Activated naive CD4-positive, alpha-beta T cell treated with anti-CD3 and anti-CD28 coated beads for 36 hours (primary cell): ENCODE measurements at places on chromosomes 2 and 18.

GRCh38 chr18:58570360-58571064 is 58.4 kb downstream of the ALPK2 start:
- no peak overlapping the region for H3K27ac ChIP-seq
- no peak overlapping the region for H3K4me3 ChIP-seq
- no peaks in the 10 kb centered on the region for H3K27me3 ChIP-seq
- no peak for DNase-seq

- DNase-seq, result no peak
- H3K27me3 ChIP-seq, result peaks cover 3% of the 10 kb centered on the region
- no peak overlapping the region for H3K27ac ChIP-seq
Observed at GRCh38 chr2:104804148-104804890, 49.6 kb upstream of the POU3F3 start.

- H3K27ac ChIP-seq, result no peak overlapping the region
- H3K4me3 ChIP-seq, result no peak overlapping the region
- DNase-seq, result no peak
- H3K4me1 ChIP-seq, result no peaks in the 10 kb centered on the region
- peaks cover 12% of the 10 kb centered on the region for H3K27me3 ChIP-seq
- H3K36me3 ChIP-seq, result no peaks in the 10 kb centered on the region
Observed at GRCh38 chr2:109680523-109681297, 66.5 kb downstream of the SOWAHC start.

DNA sequence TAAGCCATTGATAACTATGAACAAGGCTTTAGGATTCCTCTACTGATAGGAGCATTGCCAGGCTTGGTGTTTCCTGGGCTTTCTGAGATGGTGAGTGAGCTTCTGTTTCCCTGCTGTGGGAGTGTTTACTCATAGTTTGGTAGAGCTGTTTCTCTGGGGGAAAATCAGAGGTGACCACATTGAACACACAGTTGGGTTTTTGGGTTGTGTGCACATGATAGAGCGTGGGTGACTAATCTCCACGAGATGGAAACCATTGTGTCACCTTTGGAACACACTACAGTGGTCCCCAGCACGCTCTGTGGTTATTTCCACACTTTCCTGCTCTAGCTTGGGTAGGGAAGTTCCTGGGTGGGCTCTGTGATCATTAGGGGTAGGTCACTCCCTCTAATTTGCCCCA is 5.4 kb downstream of the IL1R1 start:
- no peak overlapping the region for H3K4me3 ChIP-seq
- peaks cover 37% of the 10 kb centered on the region for H3K36me3 ChIP-seq
- H3K4me1 ChIP-seq, result peaks cover 27% of the 10 kb centered on the region

DNA sequence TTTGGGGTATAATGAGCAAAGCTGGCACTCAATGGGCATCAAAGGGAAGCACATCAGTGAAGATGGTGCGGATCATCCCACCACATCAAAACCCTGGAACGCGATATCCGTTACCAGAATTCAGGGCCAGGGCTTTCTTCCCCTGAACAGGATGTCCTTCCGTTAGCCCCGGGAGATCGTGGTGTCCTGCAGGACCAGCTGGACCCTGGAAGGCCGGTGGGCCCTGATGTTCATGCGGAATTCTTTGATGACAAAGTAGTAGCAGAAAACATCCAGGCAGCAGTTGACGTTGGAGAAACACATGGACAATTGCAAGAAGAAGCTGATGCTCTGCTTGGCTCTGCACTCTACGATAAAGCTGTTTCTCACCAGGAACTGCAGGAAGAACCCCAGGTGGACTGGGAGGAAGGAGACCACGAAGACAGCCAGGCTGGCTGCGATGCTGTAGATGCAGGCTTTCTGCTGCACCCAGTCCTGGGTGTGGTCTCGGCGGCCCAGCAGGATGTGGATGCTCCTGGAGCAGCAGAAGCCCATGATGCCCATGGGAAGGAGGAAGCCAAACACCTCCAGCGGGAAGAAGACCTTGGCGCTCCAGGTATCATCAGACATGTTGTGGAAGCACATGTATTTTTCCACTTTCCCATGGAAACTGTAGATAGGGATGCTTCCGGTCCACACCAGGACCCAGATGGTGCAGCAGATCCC is 15.0 kb downstream of the GPR55 start:
- H3K4me1 ChIP-seq, result peaks cover 38% of the 10 kb centered on the region
- peaks cover 1% of the 10 kb centered on the region for H3K27me3 ChIP-seq
- H3K36me3 ChIP-seq, result no peaks in the 10 kb centered on the region
- H3K27ac ChIP-seq, result no peak overlapping the region
- DNase-seq, result peak; percentile 1
- H3K4me3 ChIP-seq, result no peak overlapping the region

DNA sequence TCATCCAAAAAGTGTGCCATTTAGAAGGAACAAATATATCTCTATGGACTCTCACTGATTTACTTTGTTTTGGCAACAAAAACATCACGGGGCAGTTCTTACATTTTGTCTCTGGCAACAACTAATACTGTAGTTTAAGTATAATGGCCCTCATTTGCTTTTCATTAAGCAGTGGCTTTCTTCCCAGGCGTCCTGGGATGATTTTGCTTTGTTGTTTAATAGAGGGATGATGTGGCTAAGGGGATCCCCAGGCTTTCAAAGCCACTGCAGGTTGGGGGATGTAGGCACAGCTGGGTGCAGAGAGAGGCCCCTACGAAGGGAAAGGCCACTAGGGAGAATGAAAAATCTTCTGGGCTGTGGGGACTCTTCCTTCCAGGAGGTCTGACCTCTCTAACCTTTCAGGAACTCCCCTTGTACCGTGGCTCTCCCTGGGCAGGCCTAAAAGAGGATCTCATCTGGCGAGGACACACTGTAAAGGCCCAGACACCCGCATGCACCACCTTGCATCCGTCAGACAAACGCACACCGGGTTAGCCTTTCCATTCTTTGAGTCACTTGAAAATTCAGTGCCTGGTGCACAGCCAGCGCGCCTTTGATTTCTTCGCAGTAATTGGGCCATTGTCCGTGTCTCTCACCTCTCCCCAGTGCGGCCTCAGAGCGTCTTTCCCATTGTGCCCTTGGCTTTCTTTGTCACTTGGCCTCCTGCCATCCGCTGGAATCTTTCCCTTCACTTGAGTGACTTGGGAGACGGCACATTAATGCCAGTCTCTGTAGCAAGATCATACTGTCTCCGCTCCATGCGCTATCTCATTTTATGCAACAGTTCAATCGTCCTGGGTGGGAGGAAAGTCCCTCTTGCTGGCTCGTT is 40.3 kb upstream of the AFF3 start:
- no peaks in the 10 kb centered on the region for H3K36me3 ChIP-seq
- no peak overlapping the region for H3K27ac ChIP-seq
- no peak for DNase-seq
- no peak overlapping the region for H3K4me3 ChIP-seq
- H3K4me1 ChIP-seq, result no peaks in the 10 kb centered on the region
- no peaks in the 10 kb centered on the region for H3K27me3 ChIP-seq

- H3K4me3 ChIP-seq, result no peak overlapping the region
- H3K36me3 ChIP-seq, result no peaks in the 10 kb centered on the region
- no peak for DNase-seq
- no peak overlapping the region for H3K27ac ChIP-seq
- H3K27me3 ChIP-seq, result peaks cover 16% of the 10 kb centered on the region
Observed at GRCh38 chr2:6535572-6535971, 330.1 kb downstream of the CMPK2 start.

- no peak overlapping the region for H3K27ac ChIP-seq
- H3K4me3 ChIP-seq, result no peak overlapping the region
- no peaks in the 10 kb centered on the region for H3K4me1 ChIP-seq
- H3K27me3 ChIP-seq, result no peaks in the 10 kb centered on the region
- no peaks in the 10 kb centered on the region for H3K36me3 ChIP-seq
Observed at GRCh38 chr2:95389245-95390119, 13.0 kb upstream of the FAHD2A start.

DNA sequence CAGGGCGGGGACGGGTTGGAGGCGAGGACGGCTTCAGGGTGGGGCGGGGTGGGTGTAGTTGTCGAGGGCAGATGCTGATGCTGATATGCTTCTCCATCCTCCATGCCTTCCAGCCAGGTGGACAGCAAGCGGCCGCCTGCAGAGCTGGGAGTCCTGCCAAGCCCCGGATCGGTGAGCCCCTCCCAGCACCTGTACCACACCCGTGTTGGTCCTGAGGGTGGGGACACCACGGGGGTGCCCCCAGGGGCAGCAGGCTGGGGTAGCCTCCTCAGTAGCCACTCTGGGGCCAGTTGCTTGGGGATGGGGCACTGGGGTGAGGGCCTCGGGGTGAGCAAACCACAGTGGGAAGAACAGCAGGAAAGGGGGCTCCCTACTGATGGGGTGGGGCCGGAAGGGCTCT is 2.6 kb downstream of the ANO7 start:
- DNase-seq, result no peak
- no peak overlapping the region for H3K4me3 ChIP-seq
- no peaks in the 10 kb centered on the region for H3K36me3 ChIP-seq
- no peaks in the 10 kb centered on the region for H3K4me1 ChIP-seq
- no peak overlapping the region for H3K27ac ChIP-seq
- H3K27me3 ChIP-seq, result no peaks in the 10 kb centered on the region
